ENCODE measurements at places on chromosomes 7 and 10.

DNA sequence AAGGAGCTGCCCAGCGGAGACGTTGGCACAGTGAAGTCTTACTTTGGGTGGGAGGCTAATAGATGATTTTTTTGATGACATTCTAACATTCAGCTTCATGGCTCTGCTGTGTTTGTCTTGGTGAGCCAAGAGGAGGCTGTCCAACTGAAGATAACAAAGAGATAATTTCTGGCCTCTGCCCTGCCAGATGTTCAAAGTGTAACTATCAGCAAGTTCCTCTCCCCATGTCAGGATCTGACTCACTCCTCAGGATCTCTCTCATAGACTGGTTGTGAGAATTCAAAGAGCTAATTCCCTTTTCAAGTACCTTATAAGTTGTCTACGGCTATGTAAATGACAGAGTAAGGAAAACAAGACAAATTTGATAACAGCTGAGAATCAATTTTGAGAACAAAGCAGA lies 1340.9 kb downstream of the XPNPEP1 start:
- no peak for DNase-seq

GRCh38 chr10:102596506-102596971 lies 47.7 kb upstream of the TRIM8 start:
- DNase-seq: no peak

GRCh38 chr10:31701546-31701945 lies 227.1 kb downstream of the ARHGAP12 start:
- DNase-seq: no peak

DNA sequence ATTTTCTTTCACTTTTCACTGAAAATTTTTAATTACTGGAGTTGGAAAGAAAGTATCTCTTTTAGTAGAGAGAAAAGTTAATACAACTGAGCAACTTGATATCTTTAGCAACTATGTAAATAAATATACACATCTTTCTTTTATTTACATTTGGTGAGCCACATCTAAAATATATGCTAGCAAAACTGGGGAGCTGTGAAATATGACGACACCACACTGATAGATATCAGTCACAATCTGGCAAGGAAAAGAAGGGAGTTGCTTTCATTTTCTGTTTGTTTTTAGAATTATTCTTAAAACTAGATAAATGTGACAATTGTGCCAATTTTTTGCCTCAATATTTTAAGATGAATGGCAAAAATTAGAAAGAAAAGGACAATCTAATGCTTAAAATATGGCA lies 2.7 kb upstream of the ZNF804B start:
- DNase-seq: no peak

DNA sequence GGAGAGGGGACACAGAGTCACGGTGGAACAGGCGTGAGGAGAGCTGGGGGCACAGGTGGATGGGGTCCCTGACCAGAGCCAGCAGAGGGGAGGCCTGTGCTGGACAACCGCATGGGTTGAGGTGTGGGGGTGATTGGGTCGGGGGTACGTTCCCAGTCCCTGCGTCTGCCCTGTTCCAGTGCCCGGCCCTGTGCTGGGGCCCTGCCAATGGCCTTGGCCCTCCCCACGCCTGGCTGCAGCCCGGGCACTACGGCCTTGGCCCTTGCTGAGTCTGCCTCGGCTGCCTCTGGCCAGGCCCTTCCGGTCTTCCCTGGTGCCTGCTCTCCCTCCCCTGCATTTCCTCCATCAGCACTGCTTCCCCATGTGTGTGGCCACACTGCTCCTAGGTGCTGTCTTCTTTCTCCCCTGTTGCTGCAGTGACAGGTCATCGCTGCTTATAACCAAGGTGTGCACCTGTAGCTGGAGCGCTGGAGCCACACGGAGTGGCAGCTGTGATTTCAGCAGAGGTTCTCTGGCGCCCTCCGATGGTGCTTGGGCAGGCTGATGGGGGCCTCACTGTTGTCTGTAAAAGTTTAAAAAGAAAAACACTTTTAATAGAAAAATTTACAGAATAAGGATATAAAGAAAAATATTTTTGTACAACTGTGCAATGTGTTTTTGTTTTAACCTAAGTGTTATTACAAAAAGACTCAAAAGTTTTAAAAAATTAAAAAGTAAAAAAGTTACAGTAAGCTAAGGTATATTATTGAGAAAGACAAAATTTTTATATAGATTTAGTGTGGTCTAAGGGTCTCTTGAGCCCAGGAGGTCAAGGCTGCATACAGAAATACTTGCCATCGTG lies 45.2 kb upstream of the BHLHA15 start:
- DNase-seq: no peak

GRCh38 chr7:106371629-106372028 lies 86.8 kb upstream of the NAMPT start:
- no peak for DNase-seq

- DNase-seq: no peak
These were observed 44.1 kb upstream of the CNPY1 start for GRCh38 chr7:155590215-155591018.

- no peak for DNase-seq
These were observed 64.9 kb downstream of the MYL10 start for GRCh38 chr7:101563943-101564777.

- DNase-seq: no peak
These were observed 142.3 kb downstream of the VPS50 start for GRCh38 chr7:93374345-93374940.

- DNase-seq: no peak
These were observed 11.2 kb upstream of the FRMPD2 start for GRCh38 chr10:48285710-48286109.

- no peak for DNase-seq
These were observed 311.0 kb downstream of the ANKRD30A start for GRCh38 chr10:37436357-37436756.

- DNase-seq: no peak
These were observed 38.2 kb downstream of the HTRA1 start for GRCh38 chr10:122499491-122499941.

DNA sequence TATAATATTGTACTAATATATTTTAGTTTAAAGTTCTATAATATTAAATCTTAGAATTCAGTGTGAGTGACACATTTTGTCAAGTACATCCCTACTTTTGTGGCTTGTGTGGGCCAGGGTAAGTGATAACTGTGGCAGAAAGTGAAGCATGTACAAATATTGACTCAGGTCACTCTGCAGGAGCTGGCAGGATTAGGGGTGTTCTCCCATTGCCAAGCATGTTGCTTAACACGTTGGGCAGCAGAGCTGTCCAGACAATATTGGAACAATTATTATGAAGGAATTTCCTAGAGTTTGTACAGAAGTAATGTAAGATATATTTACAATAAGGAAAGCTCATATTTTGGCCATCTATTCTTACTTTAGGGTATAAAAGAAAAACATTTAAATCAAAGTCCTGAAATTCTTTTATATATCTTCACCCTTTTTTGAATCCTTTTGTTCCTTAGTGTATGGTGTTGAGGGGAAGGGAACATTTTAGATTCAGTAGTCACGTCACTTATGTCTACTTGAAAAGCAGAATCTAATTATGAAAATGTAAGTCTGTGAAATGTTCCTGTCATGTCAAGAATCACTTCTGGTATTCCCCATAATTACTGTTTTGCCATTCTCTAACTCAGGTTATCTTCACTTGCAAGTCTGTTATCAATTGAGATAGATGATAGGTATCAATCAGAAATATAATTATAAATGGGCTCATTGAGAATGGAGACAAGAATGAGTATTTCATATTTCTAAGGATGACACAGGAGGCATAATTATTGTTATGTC lies 4.0 kb downstream of the HDAC9 start:
- DNase-seq: no peak

GRCh38 chr10:16857419-16857818 lies 40.2 kb upstream of the RSU1 start:
- no peak for DNase-seq

DNA sequence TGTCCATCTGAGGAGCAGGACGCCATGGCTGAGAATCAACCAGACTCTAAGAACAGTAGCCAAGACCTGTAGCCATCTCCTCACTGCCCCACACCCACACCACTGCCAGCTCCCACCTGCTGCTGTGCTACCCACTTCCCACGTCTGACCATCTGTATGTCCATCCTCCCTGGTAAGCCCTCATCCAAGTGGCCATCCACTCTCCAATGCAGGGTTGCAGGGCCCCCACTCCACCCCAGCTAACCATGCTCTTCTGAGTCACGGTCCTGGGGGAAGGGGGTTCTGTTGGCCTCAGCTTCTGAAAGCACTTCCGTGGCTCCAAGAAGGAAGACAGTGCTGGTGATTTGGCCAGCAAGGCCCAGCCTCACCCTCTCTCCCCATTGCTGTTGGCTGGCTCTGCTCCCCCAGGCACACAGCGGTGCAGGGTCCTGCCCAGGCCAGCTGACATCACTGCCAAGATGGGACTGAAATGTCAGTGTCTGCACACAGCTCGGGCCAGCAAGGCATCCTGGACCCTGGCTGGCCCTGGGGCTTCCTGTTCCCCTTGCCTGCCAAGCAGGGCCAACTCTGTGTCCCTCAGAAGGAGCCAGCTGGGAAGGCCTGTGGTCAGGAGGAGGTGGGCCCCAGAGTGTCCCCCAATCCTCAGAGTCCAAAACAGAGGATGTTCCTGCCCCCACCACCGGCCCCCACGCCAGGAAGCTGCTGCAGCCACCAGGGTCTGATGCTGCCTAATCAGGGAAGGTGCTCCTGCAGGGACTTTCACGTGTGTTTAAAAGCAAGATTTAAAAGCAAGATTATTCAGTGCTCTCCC lies 17.5 kb downstream of the RASGEF1A start:
- DNase-seq: no peak

GRCh38 chr7:44390701-44391100 lies 65.3 kb upstream of the CAMK2B start:
- no peak for DNase-seq

- no peak for DNase-seq
These were observed 20.5 kb upstream of the SERPINE1 start for GRCh38 chr7:101106386-101106785.

- DNase-seq: no peak
These were observed 312.6 kb upstream of the COBL start for GRCh38 chr7:51629206-51629605.

GRCh38 chr7:63998549-63998948 lies at the start of gene ZNF722:
TSS of gene ZNF722 (plus strand) at chr7:63998849. CDS start at chr7:63998962, 113 bp downstream.
- DNase-seq: no peak

- no peak for DNase-seq
These were observed 22.7 kb downstream of the AP5Z1 start for GRCh38 chr7:4797858-4798705.

DNA sequence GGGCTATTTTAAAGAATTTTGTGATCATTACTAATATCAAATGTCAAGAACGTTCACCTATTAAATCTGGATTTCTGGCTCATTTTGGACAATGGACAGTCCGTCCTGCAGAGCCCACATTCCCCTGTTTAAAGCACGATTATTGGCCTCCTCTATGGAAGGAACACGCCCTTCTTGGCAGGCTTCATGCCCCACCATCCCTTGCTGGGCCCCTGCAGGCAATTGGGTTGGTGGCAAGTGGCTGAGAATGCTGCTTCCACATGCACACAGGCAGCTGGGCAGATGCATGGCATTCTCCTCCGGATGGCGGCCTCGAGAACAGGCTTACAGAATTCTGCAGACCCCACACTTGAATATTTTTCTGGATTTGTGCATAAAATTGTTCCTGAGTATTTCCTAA lies 305.8 kb upstream of the MKI67 start:
- DNase-seq: no peak

DNA sequence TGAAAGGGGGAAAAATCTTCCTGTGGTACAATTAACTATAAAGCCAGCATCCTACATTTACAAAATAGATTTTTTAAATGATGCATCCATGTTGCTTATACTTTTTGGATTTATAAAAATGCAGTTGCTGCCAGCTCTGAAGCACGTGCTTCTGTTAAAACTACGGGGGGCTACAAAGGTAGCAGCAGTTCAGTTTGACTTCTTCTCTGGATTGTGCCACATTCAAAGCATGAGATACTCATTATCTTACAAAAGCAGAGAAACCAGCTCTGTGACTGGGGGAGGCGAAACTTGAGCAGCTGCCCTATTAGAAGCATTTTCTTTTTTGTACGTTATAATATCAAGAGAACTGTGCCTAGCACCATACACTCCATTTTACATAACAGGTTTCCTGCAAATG lies 31.1 kb downstream of the NEUROD6 start:
- no peak for DNase-seq

DNA sequence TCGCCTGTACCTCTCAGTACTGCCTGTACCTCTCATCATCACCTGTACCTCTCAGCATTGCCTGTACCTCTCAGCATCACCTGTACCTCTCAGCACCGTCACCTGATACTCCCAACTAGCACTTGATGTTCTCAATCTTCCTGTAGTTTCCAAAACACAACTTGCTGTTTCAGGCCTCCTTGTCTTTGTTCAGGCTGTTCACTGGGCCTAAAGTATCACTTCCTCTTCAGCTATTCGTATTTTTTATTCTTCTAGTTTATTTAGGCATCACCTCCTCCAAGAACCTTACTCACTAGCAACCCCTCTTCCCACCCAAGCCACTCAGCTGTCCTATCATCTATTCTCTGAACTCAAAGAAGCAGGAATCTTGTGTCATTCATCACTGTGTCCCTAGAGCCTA lies 24.1 kb downstream of the OR6B1 start:
- DNase-seq: no peak

- no peak for DNase-seq
These were observed 2.4 kb downstream of the GATA3 start for GRCh38 chr10:8056871-8057331.

GRCh38 chr7:87217983-87218653 lies 1.4 kb downstream of the TMEM243 start:
- DNase-seq: no peak

GRCh38 chr7:129169686-129170440 lies 18.6 kb upstream of the SMO start:
- DNase-seq: no peak

DNA sequence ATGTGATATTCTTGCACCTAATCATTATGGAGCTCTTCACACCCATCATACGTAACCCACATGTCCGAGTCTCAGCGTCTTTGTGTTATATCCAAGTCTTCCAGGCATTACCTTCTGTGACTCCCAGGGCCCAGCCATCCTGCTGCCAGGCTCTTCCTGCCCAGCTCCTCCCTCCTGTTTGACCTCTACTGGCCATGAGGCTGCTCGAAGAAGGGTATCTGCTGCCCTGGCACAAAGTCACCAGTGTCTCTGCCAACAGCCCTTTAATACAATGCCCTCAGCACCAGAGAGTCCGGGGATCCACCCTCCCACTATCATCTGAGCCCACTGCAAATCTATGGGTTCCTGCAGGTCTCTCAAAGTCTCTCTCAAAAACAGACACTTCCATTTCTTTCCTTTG lies 65.3 kb upstream of the WAC start:
- no peak for DNase-seq

All from brain pericyte (primary cell).